ENCODE measurements at places on chromosomes 16 and 17.

DNA sequence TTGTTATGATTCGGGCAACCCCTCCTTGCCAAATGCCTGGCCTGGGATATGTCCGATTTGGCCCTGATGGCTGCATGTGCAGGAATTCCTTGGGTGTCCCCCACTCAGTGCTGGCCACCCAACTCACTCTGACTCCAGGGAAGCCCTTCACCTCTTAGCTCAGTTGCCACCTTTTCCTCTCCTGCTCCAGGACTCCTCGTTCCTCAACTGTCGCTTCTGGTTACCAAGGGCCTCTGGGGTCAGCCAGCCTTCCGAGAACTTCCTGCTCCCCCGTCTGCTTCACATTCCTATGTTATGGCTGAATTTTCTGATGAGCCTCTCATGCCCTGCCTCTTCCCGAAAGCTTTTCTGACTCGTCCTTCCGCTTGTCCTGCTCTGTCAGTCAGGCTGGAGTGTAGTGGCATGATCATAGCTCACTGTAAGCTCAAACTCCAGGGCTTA, 63.5 kb downstream of the SPACA3 start:
- no peak for DNase-seq

DNA sequence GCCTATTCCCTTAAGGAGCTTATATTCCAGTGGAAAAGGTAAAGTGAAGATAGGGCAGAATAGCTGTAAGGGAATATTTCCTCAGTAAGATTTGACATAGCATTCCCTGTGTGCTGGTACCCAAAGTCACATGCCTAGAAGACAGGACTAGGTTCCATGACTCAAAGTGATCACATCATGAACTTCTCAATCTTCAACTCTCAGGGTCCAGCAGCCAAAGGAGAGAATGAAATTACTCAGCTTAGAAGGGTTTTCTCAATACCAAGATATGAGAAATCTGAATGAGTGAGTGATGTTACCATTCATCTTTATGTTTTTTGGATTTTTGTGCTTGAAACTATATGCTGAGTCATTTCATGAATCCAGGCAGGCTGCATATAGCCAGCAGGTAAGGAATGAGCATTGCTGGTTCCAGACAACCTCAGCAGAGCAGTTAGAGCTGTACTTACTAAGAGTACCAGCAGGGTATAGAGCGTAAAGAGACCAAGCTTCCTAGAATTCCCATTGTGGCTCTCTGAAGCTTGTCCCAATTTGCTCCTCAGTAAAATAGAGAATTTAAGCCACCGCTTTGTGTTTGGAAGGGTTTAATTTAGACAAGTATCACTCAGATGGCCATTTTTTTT, 91.1 kb downstream of the ANKFN1 start:
- no peak for DNase-seq

DNA sequence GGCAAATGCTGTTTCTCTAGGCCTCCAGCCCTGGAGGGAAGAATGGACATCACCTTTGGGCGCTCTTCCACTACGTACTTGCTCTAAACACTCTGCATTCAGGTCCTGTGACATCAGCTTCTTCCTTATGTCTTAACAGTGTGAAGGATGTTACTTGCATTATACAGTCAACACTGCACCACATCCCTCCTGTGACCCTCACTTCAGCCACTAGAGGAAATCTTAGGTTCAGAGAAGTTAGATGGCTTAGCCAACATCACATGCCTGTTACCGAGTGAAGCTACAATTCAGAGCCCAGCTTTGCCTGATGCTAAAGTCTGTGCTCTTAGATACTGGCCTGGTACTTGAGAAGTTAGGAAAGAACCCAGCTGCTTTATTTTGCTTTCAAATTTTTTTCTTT, 18.3 kb downstream of the UBFD1 start:
- DNase-seq = no peak

DNA sequence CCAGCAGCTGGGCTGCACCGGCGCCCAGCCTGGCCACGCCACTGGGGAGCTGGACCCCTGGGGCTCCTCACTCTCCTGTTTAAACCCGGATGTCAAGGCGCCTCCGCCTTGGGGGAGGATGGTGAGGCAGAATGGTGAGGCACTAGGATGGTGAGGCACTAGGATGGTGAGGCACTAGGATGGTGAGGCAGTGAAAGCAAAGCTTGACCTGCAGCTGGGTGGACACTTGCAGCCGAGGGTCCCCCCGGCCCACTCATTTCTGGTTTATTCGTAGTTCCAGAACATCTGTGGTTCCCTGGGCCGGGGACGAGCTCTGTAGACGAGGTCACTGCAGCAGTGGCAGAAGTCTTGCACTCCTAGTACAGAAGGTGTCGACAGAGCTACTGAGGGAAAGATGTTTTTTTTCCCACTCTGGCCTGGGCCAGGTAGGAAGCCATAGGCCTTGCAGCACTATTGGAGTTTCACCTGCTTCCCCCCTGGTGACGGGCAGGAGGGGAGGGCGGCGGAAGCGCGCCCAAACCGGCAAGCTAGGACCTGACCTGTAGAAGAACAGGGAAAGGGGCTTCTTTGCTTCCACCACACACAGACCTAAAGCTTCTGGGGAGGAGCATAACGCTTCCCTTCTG, 1.1 kb upstream of the HNF1B start:
- DNase-seq = no peak

- DNase-seq = no peak
These were observed 116.9 kb downstream of the USP22 start for GRCh38 chr17:20925954-20926353.

- DNase-seq = no peak
These were observed 30.4 kb upstream of the ZC3H18 start for GRCh38 chr16:88539652-88540345.
